ENCODE measurements at places on chromosomes 5 and 9.

DNA sequence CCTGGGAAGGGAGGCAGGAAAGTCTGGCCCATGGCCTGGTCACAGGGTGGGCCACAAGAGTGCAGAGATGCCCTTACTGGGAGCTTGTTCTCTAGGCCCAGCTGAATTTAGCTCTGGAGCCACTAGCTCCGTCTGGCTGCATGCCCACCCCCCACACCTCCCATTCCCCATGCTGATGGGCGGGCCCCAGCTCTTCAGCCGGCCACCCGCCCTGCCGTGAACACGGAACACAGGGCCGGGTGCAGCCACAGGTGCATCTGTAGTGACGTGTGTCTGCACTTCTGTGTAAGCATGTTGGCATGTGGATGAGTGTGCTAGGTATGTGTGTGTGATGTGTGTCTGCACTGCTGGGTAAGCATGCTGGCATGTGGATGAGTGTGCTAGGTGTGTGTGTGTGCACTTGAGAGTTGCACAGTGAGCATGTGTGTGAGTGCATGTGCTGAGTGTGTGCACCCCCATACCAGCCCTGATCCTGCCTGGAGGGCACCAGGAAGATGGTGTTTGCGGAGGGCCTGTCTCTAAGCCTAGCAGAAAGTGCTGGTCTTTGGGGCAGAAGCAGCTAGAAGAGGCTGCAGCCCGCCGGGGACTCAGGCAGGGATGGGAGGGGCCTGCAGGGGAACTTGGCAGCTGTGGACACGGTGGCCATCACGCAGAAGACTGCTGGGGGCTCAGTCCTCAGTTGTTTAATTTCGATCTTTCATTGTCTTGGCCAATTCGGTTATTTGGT, 136.4 kb downstream of the CACNA1B start:
- no peak for DNase-seq

DNA sequence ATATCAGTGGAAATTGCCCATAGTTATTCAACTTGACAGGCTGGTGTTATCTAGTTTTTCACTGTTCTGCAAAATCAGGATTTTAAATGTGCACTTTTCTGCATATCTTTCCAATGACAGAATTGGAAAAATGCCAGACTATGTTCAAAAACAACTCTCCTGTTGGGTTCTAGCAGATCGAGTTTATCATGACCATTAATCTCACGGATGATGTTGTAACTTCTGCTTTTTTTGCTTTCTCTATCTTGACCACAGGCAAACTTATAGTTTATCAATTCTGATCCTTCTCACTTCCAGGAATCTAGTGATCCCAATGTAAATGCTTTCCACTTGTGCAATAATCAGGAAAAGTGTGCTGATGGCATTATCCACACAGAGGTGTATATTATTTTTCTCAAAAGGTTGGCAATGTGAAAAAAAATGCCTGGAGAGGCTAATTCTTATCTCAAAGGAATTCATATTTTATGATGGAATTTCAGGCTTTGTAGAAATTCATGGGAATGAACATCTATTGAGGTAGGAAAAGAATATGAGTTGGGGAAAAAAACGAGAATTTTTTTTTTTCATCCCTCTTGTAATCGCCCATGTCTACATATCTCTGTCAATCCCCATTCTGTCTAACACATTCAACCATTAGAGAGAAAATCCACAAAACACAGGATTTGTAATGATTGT, 73.6 kb upstream of the DAB2 start:
- DNase-seq, result peak; percentile 63

GRCh38 chr9:38195737-38196161, 126.7 kb upstream of the SHB start:
- DNase-seq, result peak; percentile 41

DNA sequence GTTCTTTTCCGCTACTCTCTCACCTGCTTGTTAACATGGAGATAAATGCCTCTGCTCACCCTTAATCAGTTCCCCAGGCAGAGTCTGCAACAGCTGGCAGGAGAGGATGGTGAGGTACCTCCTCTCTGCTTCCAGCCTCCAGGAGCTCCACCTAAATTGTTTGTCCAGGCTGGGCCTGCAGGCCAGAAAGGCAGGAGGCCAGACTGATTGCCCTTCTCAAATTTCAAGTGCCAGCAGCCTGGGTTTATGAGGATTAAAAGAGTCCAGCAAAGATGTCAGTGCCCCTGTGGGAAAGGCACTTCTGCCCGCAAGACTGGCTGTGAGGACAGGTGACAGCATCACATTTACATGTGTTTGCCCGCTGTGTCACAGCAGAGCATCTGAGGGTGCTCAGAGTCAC, 19.8 kb downstream of the CORO2A start:
- DNase-seq, result peak; percentile 64

- no peak for DNase-seq
These were observed 61.2 kb upstream of the PHYKPL start for GRCh38 chr5:178293815-178294214.

- peak; percentile 59 for DNase-seq
These were observed 813 bp upstream of the AGTPBP1 start for GRCh38 chr9:85742597-85742936.

GRCh38 chr5:3394891-3395599, 200.6 kb upstream of the IRX1 start:
- no peak for DNase-seq

GRCh38 chr5:172574871-172575223, 66.2 kb upstream of the NEURL1B start:
- DNase-seq, result no peak

DNA sequence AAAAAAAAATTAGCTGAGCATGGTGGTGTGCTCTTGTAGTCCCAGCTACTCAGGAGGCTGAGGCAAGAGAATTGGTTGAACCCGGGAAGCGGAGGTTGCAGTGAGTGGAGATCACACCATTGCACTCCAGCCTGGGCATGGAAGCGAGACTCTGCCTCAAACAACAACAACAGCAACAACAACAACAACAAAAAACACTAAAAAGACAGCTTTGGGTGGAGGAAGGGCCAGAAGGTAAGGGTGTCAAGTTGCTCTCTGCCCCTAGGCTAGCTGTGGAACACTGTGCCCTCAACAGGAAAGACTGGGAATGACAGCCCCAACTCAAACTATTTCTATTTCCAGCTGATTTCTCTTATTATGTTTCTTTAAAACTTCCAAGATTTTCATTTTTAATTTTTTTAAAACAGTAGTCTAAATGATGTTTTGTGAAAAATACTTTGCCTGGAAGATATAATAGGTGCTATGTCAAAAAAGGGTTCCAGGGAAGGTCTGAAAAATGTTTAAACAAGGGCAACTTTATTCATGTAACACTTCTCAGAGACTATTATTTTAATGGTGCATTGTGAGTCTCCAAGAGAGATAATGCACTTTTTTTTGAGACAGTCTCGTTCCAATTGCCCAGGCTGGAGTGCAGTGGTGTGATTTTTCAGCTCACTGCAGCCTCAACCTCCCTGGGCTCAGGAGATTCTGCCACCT, 29.9 kb downstream of the CLINT1 start:
- DNase-seq, result peak; percentile 11

GRCh38 chr9:110125763-110126351, 82.1 kb downstream of the C9orf152 start:
- no peak for DNase-seq

DNA sequence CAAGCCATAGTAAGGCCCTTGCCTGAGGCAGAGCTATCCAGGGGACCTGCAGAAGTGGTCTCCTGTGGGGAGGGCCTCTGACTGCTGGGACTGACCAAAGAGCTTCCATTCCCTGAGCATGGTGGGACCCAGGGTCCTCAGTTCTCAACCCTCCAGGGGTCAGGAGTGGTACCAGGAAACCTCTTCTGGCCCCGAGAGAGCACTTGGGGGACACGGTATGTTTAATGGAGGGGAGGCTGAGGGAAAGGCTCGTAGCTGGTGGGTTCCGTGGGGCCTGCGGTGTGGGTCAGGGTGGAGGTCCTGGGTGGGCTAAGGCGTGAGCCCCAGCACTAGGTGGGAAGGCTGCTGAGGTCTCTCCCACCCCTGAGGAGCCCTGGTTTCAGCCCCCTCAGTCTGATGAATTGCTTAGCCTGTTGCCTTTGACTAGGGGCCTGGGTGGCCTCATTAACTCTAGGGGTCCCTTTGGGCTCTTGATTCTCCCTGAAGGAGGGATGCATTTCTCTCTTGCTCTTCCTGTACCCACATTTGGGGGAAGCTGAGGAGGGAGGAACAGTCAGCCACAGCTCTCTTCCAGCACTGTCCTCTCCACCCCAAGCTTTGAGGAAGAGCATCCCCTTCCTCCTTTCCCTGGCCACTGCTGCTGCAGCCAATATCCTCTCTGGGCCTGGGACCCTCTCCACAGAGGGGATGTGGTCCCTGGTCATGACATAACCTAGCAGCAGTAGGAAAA, 34.0 kb downstream of the CSF1R start:
- no peak for DNase-seq

GRCh38 chr5:82425591-82425990, 147.4 kb upstream of the RPS23 start:
- no peak for DNase-seq

DNA sequence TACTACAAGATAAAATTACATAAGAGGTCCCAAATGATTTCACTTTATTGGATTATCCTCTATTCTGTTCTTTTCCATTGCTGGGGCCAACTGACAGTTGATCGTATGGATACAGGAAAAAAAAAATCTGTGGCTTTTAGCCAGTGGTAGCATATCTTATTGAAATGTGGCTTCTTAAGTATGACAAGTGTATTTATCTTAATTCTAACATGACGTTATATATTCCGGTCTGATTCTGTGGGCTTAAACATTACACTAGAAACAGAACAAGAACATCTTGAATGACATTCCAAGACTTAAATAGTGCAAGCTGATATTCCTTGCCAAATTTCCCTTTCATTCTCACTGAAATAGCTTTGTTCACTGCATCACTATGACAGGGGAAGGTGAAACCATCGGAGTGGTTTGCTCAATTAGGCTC, 117.9 kb downstream of the INSYN2B start:
- DNase-seq, result no peak

DNA sequence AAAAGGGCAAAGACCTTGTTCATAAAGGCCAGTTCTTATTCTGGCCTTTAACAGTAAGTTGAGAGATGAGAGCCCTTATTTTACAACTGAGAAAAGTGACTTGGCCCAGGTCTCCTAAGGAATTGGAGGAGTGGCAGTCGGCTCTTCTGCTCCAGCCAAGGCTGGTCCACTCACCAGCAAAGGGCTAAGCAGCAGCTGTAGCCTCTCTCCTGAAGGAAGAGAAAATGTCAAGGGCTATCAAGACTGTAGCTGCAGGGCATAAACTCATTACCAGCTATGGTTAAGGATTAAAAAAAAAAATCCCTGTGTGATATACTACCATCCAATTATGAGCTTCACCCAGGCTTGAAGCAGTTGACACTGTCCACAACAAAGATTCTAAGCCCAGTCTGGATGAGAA, 138.6 kb upstream of the RAD23B start:
- DNase-seq, result peak; percentile 23

DNA sequence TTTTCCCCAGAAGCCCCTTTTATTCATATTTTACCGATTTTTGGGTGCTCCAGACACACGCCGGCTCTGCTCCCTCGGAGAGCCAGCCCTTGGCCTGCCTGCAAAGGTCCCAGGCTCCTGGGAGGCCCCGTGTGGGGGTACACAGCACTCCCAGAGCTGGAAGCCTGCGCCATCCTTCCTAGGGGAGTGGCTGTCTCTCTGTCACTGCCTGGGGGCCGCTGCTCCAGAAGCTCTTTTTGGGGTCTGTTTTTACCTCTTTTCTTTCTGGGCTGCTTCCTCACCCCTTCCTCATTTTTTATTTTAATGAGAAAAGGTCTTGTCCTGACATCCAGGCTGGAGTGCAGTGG, 119.1 kb upstream of the COL5A1 start:
- no peak for DNase-seq

DNA sequence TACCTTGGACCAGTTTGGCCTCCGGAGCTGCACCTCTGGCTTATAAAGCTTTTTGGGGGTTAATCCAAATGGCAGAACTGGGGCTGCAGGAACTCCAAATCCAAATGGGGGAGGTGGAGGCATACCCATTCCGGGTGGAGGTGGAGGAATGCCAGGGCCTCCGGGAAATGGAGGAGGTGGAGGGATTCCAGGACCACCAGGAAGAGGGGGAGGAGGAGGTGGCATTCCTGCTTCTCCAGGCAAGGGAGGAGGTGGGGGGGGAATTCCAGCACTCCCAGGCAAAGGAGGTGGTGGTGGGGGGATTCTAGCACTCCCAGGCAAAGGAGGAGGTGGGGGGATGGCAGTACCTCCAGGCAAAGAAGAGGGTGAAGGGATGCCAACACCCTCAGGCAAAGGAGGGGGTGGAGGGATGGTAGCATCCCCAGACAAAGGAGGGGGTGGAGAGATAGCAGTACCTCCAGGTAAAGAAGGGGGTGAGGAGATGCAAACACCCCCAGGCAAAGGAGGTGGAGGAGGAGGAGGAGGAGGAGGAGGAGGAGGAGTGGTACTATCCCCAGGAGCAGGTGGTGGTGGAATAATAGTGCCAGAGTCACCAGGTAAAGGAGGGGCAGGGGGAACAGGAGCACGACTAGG, 45.2 kb downstream of the DIAPH1 start:
- no peak for DNase-seq

DNA sequence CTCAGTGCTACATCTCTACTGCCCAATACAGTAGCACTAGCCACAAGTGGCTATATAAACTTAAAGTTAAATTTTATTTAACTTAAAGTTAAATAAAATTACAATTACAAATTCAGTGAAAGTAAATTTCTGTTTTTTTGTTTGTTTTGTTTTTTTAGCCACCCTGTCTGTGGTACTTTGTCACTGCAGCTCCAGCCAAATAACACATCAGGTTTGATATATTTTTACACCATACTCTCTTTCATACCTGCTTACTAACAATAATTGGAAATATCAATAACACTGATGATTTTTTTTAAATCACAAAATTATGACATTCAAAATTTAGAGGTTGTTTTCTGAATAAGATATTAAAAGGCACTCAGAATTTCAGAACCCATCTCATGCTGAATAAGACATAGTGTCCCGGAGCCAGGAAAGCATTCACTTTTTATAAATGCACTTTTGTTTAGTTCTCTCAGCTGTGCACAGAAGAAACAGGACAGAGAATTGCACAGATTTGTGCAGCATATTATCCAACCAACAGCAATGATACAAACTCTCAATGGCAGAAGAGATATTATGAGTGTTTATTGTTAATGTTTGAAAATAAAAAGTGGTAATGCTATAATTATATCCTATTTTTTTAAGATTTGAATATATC, 92.6 kb downstream of the EDIL3 start:
- no peak for DNase-seq

GRCh38 chr5:149852641-149853330, 91.8 kb downstream of the PDE6A start:
- peak; percentile 72 for DNase-seq

DNA sequence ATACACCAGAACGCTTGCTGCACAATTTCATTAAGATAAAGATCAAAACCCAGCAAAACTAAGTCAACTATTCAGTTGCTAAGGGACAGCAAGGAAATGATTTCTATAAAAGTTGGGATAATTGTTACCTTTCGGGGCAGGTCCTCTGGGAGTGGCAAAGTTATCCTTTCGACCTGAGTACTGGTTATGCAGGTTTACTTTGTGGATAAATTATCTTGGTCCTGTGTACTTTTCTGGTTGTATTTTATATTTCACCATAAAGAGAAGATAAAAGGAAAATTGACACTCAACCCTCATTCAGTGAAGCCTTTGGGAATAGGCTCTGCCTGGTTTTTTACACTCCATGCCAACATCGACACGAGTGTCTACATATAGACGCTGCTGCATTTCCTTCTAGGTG, 146.5 kb downstream of the SYK start:
- DNase-seq, result no peak
